ENCODE measurements at places on chromosomes 7 and 10.
A peak's percentile ranks its signal among the peaks of the same experiment; 100 is the strongest.

DNA sequence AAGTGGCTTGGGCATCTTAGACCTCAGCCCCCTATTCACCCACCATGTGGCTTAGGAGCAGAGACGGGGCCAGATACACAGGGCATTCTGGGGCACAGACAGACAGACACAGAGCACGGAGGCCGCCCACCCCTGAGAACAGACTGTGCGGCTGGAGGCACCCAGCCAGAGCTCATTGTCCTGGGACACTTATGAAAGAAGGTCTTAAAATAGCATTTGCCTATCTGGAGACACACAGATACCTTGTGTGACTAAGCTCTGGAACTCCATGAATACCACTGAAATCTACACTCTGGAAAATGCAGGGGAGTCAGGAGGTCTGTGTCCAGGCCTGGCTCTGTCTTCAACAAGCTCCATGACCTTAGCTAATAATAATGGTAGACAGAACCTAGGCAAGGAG is 41.4 kb upstream of the ADO start:
- DNase-seq: no peak

GRCh38 chr7:76071316-76072242 is 23.7 kb downstream of the MDH2 start:
- DNase-seq: no peak

- DNase-seq: peak; percentile 59
Observed at GRCh38 chr10:103584216-103585010, 90.9 kb downstream of the NEURL1 start.

DNA sequence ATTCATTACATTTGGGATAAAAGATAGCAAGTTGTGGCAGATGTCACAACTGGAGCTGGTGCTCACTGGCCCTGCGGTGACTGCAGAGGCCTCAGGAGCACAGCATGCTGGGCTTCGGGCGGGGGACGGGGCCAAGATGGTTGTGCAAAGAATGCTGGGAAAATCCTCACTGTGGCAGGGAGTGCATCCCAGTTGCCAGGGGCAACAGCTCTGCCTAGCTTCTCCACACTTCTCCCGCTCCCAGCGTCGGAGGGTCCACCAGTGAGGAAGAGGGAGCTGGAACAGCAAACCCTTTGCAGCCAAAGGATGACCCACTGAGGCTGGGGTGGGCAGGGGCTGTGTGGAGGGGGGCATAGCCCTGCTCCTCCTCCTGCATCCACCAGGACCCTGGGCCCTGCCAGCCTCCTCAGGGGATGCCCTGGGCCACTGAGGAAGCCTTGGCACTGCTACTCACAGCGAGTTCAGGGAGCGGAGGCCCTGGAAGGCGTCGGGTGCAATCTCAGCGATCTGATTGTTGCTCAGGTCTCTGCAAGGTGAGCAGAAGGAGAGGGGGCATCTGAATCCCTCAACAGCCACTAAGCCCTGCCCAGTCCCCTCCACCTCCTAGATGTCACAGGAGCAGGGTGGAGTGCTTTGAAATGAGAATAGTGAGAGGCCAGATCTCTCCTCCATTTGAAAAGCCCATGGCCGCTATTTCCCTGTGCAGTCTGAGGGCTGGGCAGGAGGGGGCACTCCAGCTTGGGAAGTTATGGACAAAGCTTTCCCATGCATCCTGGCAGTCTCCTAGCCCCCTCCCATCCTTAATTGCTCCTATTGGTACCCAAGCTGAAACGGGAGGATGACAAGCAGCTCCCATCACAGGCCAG is 126.5 kb downstream of the SLIT1 start:
- no peak for DNase-seq

- no peak for DNase-seq
Observed at GRCh38 chr10:110353244-110354119, 48.8 kb upstream of the SMNDC1 start.

DNA sequence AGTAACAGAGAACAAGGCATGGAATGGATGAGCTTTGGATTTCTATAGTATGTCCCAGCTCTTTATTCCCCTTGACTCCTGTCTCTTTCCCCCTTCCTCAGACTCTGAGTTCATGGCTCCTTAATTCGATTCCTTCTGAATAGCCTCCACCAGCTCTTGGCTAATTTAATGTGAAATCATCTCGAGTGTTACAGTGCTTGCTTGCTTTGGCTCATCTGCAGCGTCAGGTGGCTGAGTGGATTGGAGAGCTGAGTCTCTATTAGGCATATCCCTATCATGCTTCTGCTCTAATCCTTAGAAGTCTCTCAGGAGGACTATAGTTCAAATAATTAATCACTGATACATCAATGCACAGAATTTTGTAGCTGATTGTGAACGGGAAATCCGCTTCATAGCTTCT is 134.6 kb downstream of the LRRC4 start:
- DNase-seq: no peak

DNA sequence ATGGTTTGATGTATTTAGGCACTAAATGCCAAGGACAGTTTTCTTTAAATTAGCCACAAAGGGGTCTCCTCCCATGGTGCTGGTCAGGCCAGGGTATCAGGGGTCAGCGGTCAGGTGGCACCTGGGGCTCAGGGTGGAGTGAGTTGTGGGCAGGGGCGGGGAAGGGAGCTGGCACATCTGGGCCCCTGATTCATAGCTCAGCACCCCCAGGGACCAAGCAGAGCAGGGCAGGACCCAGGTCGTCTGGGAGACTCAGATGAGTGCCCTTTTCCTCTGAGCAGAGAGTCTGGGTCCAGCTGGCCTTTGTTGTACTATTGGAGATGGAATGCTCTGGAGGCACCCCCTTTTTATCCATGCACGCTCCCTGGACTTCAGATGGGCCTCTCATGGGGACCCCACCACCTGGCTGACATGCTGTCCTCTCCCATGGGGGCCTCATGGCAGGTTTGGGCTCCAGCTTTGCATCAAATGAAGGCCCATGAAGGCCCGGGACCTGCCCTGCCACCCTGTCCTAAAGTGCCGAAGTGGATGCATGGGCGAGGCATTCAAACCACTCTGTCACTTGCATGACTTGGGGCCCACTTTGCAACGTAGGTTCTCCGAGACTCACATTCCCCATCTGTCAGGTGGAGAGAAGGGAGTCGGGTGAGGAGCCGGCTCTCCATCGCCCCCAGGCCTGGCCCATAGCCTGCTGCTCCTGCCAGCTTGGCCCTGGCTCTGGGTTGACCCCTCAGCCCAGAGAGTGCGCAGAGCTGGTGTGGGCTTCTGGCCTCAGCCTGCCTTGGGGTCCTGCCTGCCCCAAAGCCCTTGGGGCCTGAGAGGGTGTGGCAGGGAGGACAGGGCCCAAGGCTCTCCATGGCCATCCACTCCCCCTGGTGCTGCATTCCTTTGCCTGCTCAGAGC is 66.4 kb downstream of the RAMP3 start:
- DNase-seq: no peak

GRCh38 chr7:51128545-51129435 is 187.8 kb downstream of the COBL start:
- DNase-seq: no peak

DNA sequence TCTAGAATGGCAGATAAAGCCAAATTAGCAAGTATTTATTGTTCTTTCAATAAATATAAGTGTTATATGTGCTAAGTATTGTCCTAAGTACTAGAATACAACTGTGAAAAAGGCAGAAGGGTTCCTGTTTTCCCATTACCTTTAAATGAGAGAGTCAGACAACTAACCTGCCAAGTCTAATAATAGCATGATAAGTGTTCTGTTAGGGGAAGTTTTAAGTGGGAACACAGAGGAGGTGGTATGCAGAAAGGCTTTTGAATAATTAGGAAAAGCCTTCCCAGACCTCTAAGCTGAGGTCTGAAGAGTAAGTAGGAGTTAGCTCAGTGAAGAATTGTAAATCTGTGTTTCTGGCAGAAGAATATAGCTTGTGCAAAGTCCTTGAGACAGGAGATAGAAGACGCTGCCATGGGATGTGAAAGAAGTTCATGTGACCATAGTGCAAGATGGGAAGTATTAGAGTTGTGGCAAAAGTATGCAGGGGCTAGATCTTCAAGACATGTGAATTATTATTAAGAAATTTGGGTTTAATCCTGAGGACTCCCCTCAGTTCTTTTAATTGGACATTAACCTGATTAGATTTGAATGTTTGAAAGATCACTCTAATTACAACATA is 12.5 kb downstream of the SHOC2 start:
- no peak for DNase-seq

DNA sequence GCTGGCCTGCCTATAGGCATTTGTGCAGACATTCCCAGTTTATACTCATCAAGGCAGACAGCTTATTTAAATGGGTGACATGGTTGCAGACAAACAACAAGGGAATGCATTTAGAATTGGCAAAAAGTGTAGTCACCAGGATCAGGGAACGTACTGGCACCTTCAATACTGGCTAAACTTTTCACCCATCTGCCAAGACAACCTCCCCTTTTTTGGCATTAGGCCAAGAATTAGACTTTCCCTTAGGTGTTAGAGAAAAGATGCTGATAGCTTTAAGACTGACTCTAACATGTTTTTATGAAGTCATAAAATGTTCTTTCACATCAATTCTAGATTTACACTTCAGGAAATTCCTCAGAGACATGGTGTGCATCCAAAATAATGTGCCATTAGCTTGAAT is 365.9 kb downstream of the PHTF2 start:
- DNase-seq: peak; percentile 2

GRCh38 chr10:79984851-79985250 is 35.9 kb upstream of the SFTPD start:
- DNase-seq: no peak

GRCh38 chr7:95684037-95684436 is 87.7 kb upstream of the PDK4 start:
- peak; percentile 14 for DNase-seq

DNA sequence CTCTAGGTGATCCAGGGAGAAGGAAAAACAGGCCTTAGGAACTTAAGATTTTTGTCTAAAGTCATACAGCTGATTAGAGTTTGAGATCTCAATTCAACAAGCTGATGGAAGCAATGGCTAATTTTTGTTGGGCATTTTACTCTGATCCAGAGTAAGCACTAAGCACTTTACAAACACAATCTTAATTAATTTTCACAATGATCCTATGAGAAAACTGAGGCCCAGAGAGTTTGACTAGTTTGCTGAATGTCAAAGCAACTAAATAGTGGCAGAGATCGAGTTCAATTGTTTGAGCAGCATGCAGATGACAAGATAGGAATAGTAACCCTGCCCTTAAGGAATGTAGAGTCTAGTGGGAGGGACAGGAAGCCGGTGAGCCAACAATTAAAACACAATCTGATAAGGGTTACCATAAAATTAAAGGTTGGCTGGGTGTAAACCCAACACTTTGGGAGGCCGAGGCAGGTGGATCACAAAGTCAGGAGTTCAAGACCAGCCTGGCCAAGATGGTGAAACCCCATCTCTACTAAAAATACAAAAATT is 13.5 kb upstream of the RPEL1 start:
- DNase-seq: no peak

DNA sequence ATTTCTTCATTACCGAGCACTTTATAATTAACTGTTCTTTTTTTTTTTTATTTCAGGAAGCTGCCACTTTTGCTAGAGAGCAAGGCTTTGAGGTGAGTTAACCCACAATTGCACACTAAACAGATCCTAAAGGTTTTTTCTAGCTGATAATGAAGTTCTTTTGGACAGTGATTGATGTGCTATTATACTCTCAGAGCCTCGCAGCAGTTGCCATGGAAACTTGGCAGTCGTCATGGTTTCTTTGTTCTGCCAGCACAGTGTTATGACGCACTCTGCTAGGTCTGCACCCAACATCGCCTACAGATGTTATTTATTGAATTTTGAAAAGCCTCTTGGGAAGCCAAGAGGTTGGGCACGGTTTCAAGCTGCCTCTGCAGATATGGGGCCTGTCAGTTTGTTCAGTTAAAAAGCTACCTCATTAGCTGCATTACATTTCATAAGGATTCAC is 237.2 kb upstream of the KAT6B start:
- peak; percentile 80 for DNase-seq

- no peak for DNase-seq
Observed at GRCh38 chr10:102628451-102628911, 15.8 kb upstream of the TRIM8 start.

DNA sequence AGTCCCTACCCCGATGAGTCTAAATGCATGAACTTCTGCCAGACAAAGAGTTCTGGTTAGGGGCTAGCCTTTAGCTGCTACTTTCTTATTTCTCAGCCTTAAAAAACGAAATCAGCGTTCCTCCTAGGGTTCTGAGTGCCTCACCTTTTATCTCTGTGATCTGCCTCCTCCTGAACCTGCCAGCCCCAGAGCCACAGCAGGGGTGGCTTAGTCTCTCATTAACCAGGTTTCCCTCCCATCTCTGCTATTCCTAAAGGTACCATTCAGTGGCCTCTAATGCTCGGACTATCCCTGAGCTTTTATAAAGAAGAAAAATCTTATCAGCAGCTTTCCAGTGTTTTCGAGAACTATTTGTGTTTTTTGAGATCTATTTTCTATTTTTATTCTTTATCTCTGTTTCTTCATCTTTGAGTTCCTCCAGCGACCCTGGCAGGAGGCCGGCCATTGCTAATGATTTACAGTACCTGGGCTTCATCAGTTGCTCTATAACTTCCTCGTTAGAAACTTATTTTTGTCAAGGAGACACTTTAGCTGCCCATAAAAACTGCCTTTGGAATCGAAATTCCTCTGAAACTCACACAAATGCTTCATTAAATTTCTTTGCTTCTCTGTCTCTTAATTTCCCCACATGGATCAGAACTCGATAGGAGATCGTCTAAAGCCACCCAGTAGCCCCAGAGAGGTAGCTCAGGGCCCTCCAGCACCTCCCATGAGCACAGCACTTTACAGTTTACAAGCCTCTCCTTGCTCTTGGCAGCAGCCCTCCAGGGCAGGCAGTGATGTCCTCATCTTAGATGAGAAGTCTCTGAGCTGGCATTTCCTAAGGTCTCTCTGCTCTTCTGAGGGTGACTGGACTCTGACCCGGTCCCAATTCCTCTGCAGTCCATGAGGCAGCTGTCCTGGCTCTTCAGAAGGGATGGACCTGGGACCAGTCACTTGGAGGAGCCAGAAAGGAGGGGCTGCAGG is 149.1 kb downstream of the EBF3 start:
- no peak for DNase-seq

DNA sequence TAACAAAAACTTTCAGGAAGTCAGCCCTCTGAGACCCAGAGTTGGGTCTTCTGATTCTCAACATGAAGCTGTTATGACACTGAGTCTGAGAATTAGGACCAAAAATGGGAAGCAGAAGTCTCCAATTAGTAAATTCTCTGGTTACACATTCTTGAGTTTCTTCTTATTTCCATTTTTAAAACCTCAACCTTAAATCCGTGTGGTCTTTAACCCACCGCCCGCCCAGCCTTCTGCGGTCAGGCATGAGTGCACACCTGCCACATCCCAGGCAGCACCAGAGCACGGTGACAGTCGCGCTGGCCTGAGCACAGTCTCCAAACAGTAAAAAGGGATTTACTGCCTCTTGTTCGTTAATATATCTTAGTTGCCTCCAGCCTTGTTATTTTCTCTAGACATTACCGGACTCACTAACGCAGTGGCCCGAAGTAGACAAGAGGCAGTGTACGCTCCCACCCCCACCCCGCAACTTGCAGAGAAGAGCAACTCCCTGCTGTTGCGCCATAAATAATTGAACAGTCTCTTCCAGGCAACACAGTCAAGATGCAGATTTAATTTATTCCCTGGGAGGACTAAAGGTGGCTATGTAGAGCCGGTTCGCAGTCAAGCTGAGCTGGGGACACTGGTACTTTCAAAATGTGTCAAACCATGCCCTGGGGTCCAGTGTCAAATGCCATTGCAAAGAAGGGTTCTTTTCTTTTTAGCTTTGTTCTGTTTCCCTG is 147.0 kb upstream of the CELF2 start:
- DNase-seq: no peak

- no peak for DNase-seq
Observed at GRCh38 chr7:128937647-128938543, at the start of gene IRF5. IRF5 (plus strand) TSS chr7:128937927; CDS start chr7:128942082, 4,155 bp downstream.

GRCh38 chr10:103193820-103194529 is 903 bp upstream of the NT5C2 start:
- DNase-seq: peak; percentile 83
